ENCODE measurements at places on chromosomes 12 and 14.

GRCh38 chr12:26088998-26089397 is 35.8 kb downstream of the BHLHE41 start:
- no peak for DNase-seq

- DNase-seq, result no peak
Observed at GRCh38 chr14:90388437-90388836, 8.4 kb upstream of the CALM1 start.

GRCh38 chr12:91944637-91945036 is 201.0 kb downstream of the BTG1 start:
- no peak for DNase-seq

GRCh38 chr14:76826122-76826521 is at the start of gene LRRC74A:
Gene LRRC74A (plus strand): TSS chr14:76826408. CDS start chr14:76826698, 290 bp downstream.
- no peak for DNase-seq

- DNase-seq, result no peak
Observed at GRCh38 chr12:78963439-78964227, 99.1 kb downstream of the SYT1 start.

DNA sequence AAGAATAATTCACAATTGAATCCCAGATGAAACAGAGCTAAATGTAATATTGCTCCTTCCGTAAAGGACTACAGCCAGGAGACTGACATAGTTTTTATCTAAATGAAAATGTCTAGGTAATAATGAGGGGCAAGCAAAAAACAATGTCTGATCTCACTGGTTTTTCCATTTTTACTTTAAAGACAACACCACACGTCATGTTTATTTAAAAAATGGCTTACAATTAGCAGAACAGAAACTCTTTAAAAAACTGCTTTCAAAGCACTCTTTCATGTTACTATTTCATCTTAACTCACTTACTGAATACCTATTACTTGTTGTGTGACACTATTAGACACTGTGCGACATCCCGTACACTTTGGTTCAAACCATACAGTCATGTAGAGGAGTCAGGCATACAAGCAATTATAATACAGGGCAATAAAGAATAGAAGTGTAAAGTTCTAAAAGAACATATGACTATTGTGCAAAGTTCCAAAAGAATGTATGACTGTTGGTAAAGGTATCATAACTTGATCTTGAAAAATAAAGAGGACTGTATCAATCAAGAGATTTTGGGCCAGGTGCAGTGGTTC is 9.1 kb downstream of the BTBD7 start:
- no peak for DNase-seq

- DNase-seq, result no peak
Observed at GRCh38 chr14:61528591-61529021, 166.7 kb upstream of the HIF1A start.

DNA sequence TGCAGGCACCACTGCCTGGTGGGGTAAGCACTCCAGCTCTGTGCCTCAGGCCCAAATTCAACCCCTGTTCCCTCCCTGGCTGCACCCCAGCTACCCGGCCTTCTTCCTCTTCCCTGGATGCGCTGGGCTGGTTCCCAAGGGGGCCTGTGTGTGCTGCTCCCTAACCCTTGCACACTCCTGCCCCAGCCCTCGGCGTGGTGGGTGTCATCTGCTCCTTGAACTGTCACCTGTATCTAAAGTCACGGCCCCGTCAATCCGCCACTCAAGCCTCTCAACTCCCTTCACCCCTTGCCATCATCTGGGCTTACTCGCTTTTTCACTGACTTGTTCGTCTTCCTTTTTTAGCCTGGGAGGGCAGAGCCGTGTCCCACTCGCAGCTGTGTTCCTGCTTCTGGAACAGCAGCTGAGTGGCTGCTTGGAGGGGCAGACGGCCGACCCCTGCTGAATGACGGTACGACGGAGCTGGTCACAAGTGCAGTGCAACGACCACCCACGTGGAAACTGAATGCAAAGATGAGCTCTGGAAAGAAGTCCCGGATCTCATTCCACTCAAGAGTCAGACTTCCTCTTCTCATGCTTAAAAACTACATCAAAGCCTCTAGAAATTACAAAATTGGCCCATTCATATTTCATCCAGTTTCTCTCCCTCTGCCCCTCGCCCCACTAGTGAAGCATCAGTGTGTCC is 138.9 kb downstream of the PIWIL1 start:
- no peak for DNase-seq

- no peak for DNase-seq
Observed at GRCh38 chr14:95463171-95463901, 53.1 kb downstream of the SYNE3 start.

DNA sequence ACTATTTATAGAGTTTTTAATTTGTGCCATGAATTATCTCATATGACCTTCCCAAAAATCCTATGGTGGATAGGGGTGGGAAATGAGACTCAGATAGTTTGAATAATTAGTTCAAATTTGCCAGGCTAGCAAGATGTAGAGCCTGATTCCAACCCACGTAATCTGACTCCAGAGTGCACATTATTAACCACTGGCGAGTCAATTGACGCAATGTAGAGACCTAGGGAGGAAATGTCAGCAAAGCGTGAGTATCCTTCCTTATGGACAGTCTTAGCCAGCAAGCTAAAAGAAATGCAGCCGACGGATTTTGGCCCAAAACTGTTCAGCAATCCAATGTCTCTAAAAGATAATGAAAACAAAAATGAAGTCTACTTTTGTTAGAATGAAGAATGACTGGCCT is 193.3 kb upstream of the KRR1 start:
- no peak for DNase-seq

DNA sequence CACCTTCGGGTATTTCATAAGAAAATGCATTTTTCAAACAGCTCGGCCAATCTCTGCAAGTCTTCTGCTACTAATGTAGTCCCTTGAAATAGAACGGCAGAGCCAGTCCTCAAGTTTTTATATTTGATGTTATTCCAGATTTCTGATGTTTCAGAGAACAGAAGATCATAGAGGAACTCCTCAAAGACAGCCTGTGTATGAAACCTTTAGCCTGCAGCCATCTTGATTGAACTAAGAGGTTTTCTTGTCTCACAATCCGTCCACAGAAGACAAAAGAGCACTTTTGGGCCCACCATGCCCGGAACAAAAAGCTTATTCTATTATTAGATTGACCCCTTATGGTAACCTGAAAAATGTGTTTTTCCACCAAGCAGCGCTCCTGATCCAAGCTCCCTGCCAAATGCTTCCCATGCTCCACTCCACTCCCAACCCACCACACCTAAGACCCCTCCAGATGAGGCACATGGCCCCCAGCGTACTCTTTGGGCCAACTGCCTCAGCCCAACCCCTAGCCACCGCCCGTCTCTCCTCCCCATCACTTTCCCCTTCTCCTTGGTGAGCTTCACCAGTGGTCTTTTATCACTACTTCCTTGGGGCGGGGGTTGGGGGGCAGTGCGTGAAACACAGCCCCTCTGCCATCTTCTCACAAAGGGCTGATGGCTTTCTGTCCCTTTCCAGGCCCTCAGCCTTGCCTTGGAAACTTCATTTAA is 175.8 kb downstream of the CALM1 start:
- no peak for DNase-seq

- no peak for DNase-seq
Observed at GRCh38 chr12:6031001-6031400, 85.9 kb upstream of the ANO2 start.

GRCh38 chr12:108162207-108162606 is 33.1 kb downstream of the WSCD2 start:
- no peak for DNase-seq

DNA sequence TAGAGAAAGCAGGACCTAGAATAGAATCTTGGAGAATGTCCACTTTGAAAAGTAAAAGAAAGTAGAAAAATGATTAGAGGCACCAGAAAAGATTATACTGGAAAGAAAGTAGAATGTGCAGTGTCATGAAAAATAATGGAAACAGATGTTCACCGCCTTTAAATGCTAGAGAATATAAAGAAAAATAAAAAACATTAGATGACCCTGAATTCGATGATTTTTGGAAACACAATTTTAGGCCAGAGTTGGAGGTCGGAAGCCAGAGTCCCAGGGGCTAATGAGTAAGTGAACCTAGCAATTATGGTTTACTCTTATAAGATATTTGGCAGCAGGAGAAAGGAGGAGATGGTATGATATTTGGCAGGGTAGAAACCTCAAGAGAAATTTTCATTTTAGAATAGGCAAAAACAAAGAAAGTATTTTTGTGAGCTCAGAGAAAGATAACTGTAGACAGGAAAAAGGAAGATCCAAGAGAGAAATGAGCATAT is 37.7 kb downstream of the GYS2 start:
- no peak for DNase-seq

GRCh38 chr14:22993517-22993916 is 11.2 kb upstream of the AJUBA start:
- DNase-seq, result no peak

GRCh38 chr14:21047378-21047781 is 5.2 kb downstream of the RNASE7 start:
- no peak for DNase-seq

GRCh38 chr12:114697741-114698565 is 14.0 kb upstream of the TBX3 start:
- no peak for DNase-seq

DNA sequence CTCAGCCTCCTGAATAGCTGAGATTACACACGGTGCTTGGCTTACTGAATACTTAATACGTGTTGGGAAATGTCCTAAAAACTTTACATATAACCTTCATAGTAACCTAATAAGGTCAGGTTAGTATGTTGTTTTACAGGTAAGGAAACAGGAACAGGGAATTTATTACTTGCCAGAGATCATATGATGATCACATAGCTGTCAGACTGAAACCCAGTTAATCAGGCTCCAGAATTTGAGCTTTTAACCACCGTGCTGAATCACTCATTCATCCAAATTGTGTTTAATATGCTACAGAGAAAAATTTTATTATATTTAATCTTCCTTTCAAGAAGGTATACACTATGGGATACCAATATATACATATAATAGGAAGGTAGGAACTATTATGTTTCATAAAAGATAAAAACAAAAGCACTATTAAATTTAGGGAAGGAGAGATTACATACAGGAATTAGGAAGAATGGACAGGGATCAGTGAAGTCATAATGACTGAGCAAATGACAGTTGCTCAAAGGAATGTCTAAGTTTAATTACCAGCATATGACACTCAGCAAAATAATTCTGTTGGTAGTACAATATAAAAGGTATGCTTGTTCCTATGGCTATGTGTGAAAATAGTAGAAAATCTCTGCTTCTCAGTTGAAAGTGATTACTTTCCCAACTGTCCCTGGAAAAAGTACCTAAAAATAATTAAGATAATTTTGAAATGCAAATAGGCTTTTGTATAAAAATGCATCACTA is 59.3 kb downstream of the HEATR5A start:
- no peak for DNase-seq

DNA sequence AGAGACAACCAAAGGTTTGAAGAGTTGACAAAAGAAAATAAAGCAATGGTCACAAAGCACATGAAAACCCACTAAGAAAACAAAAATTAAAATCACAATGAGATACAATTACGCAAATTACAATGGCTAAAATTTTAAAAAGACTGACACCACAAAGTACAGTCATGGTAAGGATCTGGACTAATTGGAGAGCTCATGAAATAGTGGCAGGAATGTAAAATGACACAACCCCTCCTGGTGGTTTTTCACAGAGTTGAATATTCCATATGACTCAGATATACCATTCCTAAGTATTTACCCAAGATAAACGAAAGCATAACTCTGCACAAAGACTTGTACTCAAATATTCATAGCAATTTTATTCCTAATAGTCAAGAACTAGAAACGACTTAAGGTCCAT is 65.9 kb downstream of the NOVA1 start:
- no peak for DNase-seq
